Bone marrow (tissue), 2 donors: ENCODE measurements at places on chromosomes 7 and 10.
A peak's percentile ranks its signal among the peaks of the same experiment; 100 is the strongest.

GRCh38 chr10:95245425-95246055, 45.3 kb downstream of the PDLIM1 start:
- DNase-seq = no peak

DNA sequence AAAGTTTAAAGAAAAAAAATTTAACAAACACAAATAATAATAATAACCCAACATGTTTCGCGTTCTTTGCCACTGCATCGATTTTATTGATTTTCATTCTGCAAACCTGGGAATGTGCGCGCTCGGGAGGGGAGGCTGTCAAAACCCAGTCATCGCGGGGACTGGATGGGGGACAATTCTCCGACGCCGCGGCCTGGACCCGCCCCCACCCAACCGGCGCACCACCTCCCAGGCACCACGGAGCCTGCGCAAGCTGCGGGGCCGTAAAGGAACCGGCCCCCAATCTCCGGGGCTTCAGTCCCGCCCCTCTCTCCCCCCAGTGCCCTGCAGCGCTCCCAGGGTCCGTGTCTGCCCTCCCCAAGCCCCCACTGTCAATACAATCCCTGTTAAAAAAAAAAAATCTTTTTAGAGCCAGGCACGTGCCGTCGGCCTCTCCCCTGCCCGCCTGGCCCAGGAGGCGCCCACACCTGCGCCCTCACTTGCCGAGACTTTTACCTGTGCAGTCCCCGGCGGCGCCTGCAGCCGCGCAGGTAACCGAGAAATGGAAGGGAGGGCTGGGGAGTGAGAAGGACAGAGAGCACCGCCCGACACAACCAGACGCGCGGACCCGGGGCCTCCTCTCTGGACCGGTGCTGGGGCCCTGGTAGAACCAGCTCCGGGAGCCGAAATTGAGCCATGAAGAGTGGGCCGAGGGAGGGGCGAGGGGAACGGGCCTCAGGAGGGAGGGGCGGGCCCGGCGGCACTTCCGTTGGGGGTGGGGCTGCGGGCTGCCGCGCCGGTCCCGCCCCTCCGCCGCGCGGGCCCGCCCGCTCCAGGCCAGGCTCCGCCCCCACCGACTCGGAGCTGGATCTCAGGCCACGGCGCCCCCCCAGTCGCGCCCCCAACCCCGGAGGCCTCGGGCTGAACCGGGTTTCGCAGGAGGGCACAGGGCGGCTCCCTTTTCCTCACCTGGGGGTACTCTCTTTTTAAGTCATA, 7.6 kb upstream of the ZNF503 start:
- peak; percentile 35 for DNase-seq

DNA sequence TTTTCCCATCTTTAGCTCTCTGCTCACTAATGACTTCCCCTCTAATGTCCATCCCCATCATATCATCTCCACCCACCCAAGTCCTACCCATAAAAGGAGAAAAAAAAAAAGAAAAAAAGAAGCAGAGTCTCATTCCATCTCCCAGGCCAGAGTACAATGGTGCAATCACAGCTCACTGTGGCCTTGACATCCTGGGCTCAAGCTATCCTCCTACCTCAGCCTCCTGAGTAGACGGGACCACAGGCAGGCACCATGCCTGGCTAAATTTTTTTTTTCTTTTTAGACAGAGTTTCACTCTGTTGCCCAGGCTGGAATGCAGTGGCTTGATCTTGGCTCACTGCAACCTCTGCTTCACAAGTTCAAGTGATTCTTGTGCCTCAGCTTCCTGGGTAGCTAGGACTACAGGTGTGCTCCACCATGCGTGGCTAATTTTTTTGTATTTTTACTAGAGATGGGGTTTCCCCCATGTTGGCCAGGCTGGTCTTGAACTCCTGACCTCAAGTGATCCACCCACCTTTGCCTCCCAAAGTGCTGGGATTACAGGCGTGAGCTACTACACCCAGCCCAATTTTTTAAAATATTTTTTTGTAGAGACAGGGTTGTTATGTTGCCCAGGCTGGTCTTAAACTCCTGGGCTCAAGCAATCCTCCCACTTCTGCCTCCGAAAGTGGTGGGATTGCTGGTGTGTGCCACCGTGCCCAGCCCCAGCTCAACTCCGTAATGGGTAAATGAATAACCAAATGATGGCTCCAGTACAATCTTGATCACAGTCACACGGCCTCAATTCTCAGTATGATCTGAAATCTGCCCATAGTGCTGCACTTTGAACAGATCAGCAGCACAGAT, 24.6 kb upstream of the SGMS1 start:
- no peak for DNase-seq

GRCh38 chr7:81937091-81937490, 167.2 kb upstream of the HGF start:
- DNase-seq = no peak

GRCh38 chr7:98073047-98073446, 33.6 kb upstream of the LMTK2 start:
- no peak for DNase-seq

GRCh38 chr7:73890555-73891147, 29.7 kb downstream of the TMEM270 start:
- DNase-seq = no peak

DNA sequence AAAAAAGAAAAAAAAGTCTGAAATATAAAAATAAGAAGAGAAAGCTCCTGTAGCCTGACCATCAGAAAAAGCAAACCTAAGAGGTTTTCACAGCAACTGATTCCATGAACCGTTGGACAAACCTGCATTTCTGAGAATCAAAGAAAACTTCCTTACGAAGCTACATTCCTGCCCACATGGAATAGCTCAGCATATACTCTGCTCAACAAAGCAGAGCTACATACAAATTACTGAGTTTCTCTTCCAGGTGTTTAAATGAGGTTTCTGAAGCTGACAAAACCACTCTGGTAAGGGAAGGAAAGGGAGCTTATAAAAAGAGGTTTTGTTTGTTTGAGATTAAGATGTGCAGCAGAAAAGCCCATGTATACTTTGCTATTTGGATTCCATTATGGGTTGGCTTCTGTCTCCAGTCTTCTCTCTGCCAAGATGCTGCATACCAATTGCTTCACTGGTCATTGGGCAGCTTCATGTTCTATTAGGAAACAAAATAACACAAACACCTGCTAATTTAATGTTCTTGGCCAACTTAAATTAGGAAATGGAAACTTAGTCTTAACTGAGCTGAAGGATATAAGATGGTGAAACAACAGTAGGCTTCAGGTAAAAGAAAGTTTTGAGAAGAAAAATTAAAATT, 314.1 kb downstream of the LRRTM3 start:
- no peak for DNase-seq

- DNase-seq = no peak
These were observed 18.7 kb downstream of the FRMD4A start for GRCh38 chr10:14312014-14312413.

GRCh38 chr7:155449008-155449868, 8.7 kb upstream of the EN2 start:
- DNase-seq = no peak

DNA sequence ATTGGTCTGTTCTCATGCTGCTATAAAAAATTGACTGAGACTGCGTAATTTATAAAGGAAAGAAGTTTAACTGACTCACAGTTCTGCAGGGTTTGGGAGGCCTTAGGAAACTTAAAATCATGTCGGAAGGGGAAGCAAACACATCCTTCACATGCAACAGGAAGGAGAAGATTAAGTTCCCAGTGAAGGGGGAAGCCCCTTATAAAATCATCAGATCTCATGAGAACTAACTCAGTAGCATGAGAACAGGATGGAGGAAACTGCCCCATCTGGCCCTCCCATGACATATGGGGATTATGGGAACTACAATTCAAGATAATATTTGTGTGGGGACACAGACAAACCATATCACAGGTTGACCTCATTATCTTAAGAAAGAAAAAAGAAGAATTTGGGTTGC, 134.5 kb downstream of the PPP1R3A start:
- DNase-seq = no peak

- no peak for DNase-seq
These were observed 64.9 kb downstream of the PAX2 start for GRCh38 chr10:100810091-100810834.

DNA sequence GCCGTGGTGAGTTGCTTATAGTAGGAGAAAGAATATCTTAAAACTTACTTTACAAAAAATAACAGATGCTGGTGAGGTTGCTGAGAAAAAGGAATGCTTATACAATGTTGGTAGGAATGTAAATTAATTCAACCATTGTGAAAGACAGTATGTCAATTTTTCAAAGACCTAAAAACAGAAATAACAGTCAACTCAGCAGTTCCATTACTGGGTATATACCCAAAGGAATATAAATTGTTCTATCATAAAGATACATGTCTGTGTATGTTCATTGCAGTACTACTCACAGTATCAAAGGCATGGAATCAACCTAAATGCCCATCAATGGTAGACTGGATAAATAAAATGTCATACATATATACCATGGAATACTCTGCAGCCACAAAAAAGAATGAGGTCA, 420.4 kb downstream of the AUTS2 start:
- no peak for DNase-seq

GRCh38 chr10:107284187-107284586, 119.7 kb upstream of the SORCS1 start:
- no peak for DNase-seq

- DNase-seq = no peak
These were observed 17.4 kb upstream of the KNDC1 start for GRCh38 chr10:133142523-133143199.

DNA sequence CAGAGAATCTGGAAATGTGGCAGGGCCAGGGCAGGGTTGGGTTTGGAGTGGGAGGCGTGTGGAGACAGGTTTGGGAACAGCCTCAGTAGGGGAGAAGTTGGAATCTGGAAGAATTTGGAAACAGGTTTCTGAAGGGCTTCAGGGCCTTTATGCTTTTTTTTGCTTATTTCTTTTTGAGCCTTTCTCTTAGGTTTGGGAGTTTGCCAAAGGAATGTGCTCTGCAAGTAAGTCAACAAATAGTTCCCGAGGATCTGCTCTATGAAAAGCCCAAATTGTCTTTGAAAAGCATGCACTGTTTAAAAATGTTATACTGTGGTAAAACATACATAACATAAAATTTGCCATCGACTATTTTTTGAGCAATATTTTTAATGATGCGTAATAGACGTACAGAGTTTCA, 86.7 kb upstream of the ADRB1 start:
- DNase-seq = no peak

- no peak for DNase-seq
These were observed 112.0 kb downstream of the NT5C2 start for GRCh38 chr10:103080891-103081581.

- no peak for DNase-seq
These were observed 16.0 kb upstream of the TMEM168 start for GRCh38 chr7:112806156-112806555.

- DNase-seq = no peak
These were observed 10.6 kb upstream of the PRSS2 start for GRCh38 chr7:142760071-142760642.

GRCh38 chr10:59284118-59284975, 78.0 kb downstream of the FAM13C start:
- DNase-seq = no peak

GRCh38 chr10:5490032-5490431, 9.3 kb downstream of the CALML5 start:
- no peak for DNase-seq

GRCh38 chr10:3046210-3046779, 21.1 kb upstream of the PFKP start:
- no peak for DNase-seq

DNA sequence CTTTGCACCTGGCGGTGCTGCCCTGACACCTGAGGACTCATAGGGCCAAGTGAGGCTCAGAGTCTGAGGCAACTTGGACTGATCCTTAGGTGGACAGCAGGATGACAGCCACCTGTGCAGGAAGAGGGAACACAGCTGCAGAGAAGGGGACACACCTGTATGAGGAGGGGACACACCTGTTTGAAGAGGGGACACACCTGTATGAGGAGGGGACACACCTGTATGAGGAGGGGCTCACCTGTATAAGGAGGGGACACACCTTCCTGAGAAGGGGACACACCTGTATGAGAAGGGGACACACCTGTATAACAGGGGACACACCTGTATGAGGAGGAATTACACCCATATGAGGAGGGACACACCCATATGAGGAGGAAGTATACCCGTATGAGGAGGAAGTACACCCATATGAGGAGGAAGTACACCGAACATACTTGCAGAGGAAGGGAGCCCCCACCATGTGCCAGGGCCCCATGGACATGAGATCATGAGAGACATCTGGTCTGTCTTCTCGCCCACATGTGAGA, 285.9 kb downstream of the ADARB2 start:
- DNase-seq = no peak

- DNase-seq = no peak
These were observed 279.5 kb downstream of the CELF2 start for GRCh38 chr10:11297136-11297535.

GRCh38 chr10:31704195-31704594, 224.4 kb downstream of the ARHGAP12 start:
- DNase-seq = no peak

DNA sequence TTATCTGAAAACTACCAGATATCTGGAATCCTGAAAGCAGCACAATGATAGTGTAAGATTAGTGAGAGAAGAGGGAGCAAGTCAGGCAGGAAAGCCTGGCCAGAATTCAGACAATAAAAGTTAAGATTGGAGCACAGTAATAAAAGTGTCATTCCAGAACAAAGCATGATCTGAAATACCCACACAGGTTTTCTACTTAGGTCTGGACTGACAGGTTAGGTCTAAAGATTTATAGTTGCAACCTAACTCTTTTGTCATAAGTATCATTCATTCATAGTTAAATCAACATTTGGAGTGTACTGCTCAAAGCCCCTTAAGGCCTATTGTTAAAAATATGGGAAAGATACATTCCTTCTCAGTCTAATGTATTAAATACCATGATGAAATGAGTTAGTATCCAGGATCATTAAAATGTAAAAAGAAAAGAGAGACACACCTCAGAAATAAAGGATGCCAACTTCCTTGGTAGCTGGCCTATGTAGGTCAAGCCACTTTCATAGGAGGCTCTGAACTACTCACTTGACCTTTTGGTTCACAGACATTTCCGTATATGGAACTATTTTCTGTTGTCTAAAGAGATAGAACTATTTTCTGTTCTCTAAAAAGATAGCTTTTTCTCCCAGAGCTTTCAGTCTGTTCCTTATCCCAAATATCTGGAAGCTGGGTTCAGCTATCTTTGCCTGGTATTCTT, 105.2 kb downstream of the FAS start:
- DNase-seq = no peak

- no peak for DNase-seq
These were observed 101.9 kb downstream of the MICU1 start for GRCh38 chr10:72523932-72524396.

GRCh38 chr10:71079761-71080380, 132.5 kb upstream of the UNC5B start:
- DNase-seq = no peak

GRCh38 chr7:81594767-81595166, 175.1 kb downstream of the HGF start:
- DNase-seq = no peak

- no peak for DNase-seq
These were observed 35.0 kb downstream of the JAKMIP3 start for GRCh38 chr10:132100556-132101349.

GRCh38 chr7:108290459-108291151, 160.4 kb upstream of the LAMB4 start:
- DNase-seq = no peak

GRCh38 chr10:44774676-44775401, 136.3 kb upstream of the TMEM72 start:
- no peak for DNase-seq
